Occipital lobe (tissue), 3 donors: ENCODE measurements at places on chromosomes 3 and 15.

GRCh38 chr3:56321892-56322291 is 146.4 kb downstream of the ERC2 start:
- no peak for DNase-seq

- DNase-seq: no peak
Observed at GRCh38 chr15:67396114-67396513, 124.8 kb upstream of the C15orf61 start.

DNA sequence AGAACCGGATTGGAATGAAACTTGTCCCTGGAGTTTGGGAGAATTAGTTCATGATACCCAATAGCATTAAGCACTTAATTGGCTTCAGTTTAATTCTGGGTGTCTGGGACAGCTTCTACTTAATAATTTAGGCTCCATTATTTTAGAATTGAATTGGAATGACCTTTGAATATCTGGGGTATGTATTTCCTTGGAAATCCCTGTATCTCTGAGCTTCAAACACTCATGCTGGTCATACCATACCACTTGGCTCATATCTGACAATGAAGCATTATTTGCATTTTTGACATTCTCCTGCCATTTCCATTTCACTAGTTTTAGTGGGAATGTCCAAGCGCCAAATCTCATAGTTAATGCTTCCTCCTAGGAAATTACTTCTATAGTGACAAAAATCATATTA is 393.1 kb downstream of the DIPK2A start:
- no peak for DNase-seq

DNA sequence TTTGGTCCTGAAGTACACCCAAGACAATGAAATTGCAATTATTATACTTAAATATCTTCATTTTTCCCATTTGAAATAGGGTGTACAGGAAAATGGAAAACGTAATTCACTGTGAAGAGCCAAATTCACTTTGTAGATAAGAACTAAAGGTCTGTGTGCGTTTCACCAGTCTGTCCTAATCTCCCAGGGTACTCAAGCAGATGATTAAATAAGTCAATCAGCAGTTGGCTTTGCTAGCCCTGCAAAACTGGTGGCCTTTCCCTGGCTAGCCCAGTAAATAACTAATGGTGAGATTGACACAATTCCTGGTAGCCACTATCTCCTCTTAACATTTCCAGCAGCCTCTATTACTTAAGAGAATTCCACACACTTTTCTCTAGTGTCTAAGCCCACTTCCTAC is 389.3 kb downstream of the TBL1XR1 start:
- DNase-seq: no peak
